Fibroblast of skin of scalp (primary cell): ENCODE measurements at places on chromosomes 7 and 10.
A peak's percentile ranks its signal among the peaks of the same experiment; 100 is the strongest.

- no peak for DNase-seq
Measured at GRCh38 chr10:7491949-7492659, 81.3 kb upstream of the SFMBT2 start.

GRCh38 chr7:28988810-28989209 lies 30.7 kb upstream of the TRIL start:
- peak; percentile 99 for DNase-seq

DNA sequence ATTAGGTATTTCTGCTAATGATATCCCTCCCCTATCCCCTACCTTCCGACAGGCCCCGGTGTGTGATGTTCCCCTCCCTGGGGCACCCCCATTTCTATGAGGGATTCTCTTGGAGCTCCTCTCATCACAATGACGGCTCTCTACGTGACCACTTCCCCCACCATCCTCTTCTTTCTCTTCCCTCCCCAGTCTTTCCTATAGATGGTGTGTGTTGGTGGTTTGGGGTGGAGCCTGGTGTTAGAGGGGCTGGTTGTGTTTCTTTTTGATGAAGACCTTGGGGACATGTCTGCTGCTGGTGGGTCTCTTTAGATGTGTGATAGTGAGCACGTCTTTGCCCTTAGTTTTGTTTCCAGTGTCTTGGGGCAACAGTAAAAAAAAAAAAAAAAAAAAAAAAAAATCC lies 28.6 kb downstream of the RPS24 start:
- DNase-seq: no peak

DNA sequence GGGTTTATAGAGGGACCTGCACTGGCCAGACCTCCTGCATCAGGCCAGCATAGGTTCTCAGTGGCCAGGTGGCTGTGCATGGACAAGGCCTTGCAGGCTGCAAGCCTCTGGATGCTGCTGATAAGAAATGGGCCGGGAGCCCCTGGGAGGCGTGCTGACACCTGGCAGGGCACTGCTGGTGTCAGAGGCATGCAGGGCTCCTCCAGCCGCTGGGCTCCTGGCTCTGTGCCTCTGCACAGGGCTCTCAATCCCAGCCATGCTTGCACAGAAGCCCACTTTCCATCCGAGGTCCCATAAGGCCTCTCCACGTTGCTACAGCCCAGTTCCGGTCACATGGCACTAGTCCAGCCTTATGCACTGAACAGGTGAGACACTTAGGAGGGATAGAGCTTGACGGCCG lies 27.3 kb downstream of the ANTXRL start:
- DNase-seq: no peak

DNA sequence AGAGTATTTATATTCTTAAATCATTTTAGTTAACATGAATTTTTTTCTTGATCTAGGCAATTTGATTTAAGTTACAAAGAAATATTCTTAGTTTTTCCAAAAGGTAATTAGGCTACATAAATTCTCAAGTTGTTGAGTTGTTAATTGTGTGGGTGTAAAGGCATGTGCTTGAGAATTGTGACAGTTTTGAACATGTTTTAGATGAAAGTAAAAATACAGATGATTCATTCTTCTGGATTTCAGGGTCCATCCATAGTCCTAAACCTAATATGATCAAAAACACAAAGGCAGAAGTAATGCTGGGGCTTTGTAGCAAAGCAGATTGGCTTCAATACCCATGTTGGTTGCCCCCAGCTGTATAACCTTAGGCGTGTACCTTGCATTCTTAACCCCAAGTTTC lies 127.9 kb downstream of the CPED1 start:
- DNase-seq: no peak

DNA sequence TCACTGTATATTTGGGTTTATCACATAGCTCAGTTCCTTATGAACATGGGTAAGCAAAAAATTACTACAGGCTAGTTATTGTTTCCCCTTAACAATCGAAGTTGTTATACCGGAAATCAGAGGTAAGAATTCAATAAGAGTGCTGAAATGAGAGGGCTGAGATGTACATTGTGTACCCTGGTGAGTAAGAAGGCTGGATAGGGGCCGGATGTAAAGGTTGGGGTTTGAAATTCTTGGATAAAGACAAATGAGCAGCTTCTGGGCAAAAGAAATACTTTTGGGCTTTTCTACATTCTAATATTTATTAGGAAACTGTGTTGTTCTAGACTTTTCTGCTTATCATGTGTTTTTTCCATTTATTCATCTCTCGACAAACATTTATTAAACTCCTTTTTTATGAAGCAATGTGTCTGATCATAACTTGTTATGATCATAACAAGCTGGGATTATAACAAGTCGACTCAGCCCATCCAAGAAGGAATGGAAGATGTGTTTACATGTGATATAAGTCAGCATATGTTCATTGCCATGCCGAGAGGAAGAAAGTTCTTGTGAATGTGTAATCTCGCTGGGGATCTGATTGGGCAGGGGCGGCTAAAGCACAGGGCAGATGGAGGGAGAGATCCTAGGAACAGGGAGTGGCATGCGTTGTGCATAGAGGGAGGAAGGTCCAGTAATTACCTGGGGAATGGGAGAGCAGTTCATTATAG lies 155.3 kb downstream of the PLXDC2 start:
- no peak for DNase-seq

- DNase-seq: no peak
Measured at GRCh38 chr10:123462756-123463155, 203.4 kb upstream of the GPR26 start.

DNA sequence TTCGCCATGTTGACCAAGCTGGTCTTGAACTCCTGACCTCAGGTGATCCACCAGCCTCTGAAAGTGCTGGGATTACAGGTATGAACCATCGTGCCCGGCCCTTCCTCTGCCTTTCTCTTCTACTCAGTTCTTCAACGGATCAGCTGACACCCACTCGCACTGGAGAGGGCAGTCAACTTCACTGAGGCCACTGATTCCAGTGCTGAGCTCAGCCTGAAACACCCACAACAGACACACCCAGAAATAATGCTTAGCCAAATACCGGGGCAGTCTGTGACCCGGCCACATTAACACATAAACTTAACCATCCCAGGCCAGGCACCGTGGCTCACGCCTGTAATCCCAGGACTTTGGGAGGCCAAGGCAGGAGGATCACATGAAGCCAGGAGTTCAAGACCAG lies 119.3 kb upstream of the CHST15 start:
- no peak for DNase-seq

DNA sequence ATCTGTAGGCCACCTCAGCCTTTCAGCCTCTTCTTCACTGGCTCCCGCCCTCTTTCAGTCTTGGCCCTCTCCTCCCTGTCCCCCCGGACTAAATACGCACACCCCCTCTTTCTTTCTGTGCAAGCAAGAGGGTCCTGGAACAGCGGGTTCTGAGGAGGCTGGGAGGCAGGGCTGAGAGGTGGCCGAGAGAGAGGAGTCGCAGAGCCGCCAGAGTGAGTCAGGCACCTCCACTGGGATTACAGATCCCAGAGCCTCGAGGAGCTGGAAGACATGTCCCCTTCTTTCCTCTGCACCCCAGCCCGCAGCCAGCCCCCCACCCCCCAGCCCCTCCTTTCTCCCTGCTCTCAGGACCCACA lies 182 bp downstream of the CCDC136 start:
- DNase-seq: no peak

DNA sequence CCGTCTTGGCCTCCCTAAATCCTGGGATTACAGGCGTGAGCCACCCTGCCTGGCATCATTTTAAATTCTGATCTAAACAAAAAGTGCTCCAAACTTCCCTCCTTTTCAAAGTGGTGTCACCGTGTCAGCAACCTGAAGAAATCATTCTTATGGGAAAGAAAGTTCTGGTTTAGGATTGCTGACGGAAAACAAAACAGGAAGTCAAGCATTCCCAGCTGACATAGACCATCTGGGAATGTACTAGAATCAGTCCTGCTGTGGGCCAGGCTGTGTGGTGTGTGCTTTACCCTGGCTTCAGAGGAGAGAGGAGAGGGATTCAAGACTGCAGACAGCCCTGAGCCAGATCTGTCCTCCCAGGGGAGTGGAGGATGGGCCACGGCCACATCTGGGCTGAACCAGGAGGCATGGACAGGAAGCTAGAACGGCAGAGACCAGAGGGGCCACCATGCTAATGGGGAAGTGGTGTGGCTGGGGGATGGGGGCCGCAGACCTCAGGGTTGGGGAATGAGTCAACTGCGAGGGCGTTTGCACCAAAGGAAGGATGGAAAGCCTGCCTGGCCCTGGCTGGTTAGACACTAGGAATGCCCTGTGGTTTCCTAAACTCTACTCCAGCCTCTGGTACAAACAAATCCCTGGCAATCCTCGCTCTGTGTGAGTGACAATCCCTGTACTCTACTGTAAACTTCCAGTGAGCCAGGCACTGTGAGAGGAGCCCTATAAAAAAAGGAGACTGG lies 16.7 kb upstream of the CLIP2 start:
- peak; percentile 99 for DNase-seq

GRCh38 chr10:55813451-55814170 lies 547.4 kb downstream of the ZWINT start:
- no peak for DNase-seq

- DNase-seq: peak; percentile 26
Measured at GRCh38 chr10:10332786-10333185, 684.9 kb upstream of the CELF2 start.

DNA sequence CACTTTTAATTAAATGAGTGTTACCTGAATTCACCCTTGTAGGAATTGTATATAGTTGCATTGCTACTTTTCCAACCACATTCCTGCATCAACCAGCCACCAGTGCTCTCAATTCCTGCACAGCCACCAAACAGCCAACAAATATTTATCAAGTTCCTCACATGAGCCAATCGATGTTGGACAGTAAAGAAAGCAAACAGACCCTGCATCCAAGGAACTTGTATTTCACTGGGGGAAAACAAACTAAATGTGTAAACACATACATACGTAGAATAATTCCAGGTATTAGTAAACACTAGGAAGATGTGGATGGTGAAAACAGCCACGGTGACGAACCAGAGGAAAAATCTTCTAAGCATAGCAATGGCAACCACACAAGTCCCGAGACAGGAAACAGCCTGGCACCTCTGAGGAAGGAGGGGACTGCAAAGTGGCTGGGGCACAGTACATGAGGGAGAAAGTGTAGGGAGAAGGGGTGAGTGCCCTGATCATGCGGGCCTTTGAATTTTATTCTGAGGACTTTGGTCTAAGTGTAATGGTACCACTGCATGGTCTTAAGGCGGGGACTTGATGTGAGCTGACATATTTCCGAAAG lies 111.2 kb downstream of the XRCC2 start:
- no peak for DNase-seq

DNA sequence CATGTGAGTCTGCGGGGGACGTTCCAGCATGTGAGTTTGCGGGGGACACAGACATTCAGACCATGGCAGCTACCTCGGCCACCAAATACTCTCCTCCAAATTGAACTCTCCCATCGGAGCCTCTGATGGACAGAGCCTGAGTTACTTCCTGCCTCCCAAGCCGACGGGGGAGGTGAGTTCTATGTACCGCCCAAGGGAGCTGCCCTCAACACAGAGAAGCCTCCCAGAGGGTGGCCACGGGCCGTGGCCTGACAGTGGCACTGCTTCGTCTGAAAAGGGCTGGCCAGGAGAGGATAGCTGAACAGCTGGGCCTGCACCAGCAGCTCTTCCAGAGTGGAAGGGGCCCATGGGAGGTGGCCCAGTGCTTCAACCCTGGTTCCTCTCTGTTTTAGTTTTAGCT lies 274.5 kb upstream of the PPP2R2D start:
- DNase-seq: no peak

DNA sequence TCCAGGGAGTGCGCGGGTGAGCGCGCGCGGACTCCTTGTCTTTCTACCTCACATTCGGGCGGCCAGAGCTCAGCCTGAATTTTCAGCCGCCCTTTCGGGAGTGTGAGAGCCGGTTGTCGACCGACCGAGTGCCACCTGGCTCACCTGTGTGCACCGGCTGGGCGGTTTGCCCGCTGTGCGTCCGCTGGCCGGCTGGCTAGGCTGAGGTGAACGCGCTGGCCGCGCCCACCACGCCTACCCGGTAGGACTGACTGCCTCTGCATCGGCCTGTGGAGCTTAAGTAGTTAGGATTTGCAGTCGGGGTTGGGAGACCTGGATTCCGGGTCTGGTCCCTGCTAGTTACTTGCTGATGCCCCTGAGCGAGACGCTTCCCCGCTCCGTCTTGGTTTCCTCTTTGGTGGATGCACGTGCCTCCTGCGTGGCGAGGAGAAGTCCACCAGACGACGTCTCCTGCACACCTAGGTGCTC lies 553 bp downstream of the TSPAN15 start:
- no peak for DNase-seq

DNA sequence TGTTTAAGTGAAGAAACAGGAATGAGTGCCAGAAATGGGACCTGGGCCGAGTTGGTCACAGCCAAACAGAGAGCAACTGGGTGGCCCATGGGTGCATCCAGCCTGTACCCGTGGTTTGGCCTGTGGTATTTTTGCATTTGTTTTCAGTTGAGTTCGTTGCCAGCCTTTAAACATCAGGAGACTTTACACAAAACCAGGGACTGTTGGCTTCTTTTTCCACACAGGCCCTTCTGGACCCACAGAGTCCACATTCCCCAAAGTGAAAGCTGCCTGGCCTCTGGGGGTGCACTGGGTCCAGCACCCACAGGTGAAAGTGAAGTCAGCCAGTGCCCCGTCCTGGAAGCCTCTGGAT lies 54.1 kb upstream of the TNS3 start:
- DNase-seq: no peak

- DNase-seq: no peak
Measured at GRCh38 chr7:156820445-156821063, 72.4 kb downstream of the LMBR1 start.

GRCh38 chr10:125548356-125548755 lies 134.6 kb downstream of the TEX36 start:
- no peak for DNase-seq

DNA sequence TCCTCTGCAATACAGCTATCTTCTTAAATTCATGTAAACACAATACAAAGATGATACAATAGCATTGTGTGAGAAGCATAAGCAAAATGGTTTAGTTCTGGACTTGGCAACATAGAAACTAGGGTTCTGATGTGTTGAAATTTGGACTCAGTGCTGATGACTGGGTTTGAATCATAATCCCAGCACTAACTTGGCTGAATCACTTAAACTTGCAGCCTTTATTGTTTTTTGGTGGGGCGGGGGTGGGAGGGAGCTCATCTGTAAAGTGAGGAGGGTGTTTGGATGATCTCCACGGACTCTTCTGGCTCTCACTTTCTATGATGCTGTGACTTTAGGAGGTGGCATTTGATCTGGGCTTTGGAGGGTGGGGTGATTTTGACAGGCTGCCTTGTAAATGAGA lies 158.2 kb downstream of the WNT2 start:
- no peak for DNase-seq

GRCh38 chr7:96179837-96180236 lies 142.1 kb downstream of the SLC25A13 start:
- DNase-seq: peak; percentile 10
